ENCODE measurements at places on chromosomes 13 and 19.
A peak's percentile ranks its signal among the peaks of the same experiment; 100 is the strongest.

- DNase-seq = no peak
Measured at GRCh38 chr13:19519049-19519448, 42.3 kb downstream of the TPTE2 start.

DNA sequence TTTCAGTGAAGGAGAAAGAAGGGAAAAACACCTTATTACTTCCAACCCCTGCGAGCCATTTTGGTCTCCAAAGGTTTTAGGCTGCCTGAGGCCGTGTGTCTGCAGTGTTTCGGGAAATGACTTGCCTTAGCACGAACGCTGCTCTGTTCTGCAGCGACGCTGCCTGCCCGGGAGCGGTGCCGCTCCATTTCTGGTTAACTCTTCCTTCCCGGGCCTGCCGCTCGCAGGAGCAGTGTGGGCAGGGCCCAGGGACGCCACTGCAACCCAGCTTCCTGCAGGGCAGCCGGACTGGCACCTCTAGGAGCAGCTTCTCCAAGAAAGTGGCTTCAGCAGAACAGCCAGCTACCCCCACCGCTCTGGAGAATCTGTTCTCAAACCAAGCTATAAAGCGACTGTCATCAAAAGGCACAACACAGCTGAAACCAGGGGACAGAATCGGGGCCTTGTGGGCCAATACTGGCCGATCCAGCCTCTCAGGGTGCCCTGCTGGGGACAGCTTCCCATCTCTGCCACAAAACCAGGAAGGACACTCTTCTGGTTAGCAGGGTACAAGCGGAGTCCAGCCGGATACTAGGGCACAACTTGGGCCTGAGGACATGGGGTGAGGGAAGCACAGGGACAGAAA, 72.2 kb downstream of the KCTD15 start:
- no peak for DNase-seq

GRCh38 chr13:74004109-74004508, 130.1 kb downstream of the KLF12 start:
- no peak for DNase-seq

- DNase-seq = no peak
Measured at GRCh38 chr19:46025835-46026234, 3.0 kb upstream of the PGLYRP1 start.

- no peak for DNase-seq
Measured at GRCh38 chr19:44050740-44051649, 841 bp upstream of the ZNF223 start.

GRCh38 chr19:6599866-6600454, 9.0 kb upstream of the CD70 start:
- DNase-seq = no peak

GRCh38 chr19:13796301-13797057, 1.2 kb downstream of the ZSWIM4 start:
- DNase-seq = peak; percentile 4

GRCh38 chr13:66329988-66330451, 900.1 kb downstream of the PCDH9 start:
- no peak for DNase-seq

DNA sequence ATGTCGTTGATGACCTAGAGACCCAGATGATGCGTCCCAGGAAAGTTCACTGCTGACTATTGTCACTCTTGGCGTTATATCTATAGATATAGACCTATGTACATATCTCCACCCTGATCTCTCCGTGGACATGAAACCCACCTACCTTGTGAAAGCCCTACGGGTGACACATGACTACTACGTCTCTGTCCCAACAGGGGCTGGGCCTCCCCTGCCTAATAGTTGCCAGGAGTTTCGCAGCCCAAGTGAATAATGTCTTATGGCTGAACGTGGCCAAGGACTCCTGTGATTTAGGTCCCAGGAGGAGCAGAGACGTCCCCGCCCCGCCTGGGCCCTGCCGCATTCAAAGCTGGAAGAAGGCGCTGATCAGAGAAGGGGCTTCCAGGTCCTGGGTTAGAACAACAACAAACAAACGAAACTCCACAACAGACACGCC, 4.9 kb upstream of the POU4F1 start:
- DNase-seq = no peak

DNA sequence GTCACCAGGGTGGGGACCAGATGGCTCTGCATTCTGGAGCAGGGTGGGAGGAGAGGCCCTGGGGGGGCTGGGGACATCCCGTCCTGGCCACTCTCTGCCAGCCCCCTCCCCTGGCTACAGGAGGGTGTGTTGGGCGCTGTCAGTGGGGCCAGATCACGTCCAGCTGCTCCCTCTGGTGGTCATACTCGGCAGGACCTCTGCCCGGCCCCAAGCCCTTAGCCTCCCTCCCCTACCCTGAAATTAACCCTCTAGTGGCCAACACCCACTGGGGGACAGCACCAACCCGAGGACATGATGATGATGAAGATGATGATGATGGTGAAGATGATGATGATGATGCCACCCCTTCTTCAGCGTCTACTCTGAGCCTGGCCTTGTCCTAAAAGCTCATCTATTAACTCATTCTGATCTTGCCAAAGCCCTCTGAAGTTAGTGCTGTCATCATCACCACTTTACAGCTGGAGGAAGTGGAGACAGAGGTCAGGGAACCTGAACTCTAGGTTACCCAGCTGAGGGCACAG, 590 bp upstream of the LGI4 start:
- DNase-seq = peak; percentile 58

DNA sequence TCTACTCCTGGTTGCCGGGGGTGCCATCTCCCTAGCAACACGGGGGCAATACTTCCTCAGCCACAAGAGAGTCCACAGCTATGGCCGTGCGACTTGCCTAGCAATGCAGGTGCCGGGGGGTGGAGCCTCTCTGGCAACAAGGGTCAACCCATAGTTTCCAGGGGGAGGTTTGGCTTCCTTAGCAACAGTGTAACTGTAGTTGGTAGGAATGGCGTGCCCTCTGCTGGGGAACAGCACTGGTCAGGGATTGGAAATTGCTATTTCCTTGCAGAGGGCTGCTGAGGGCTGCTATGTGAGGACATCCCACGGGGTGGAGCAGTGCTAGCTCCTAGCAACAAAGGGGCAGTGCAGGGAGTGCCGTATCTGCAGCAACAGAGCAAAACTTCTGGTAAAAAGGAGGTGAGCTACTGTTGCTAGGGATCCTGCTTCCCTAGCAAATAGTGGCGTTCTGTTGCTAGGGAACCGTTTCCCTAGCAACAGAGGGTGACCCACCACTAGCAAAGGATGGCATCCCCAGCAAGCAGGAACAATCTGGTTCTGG, 7.0 kb upstream of the TMC4 start:
- no peak for DNase-seq

Data from bone marrow (tissue), 2 donors.